Uterus (tissue), 4 donors: ENCODE measurements at places on chromosomes 2 and 18. TPM values are rescaled to one million over a fixed set of nuclear protein-coding genes. Genes with fewer than 3 reads are reported as not detected.

Gene NT5C1B
- total RNA-seq = not detected

Gene FBLN7
- 9.6 TPM for total RNA-seq

DNA sequence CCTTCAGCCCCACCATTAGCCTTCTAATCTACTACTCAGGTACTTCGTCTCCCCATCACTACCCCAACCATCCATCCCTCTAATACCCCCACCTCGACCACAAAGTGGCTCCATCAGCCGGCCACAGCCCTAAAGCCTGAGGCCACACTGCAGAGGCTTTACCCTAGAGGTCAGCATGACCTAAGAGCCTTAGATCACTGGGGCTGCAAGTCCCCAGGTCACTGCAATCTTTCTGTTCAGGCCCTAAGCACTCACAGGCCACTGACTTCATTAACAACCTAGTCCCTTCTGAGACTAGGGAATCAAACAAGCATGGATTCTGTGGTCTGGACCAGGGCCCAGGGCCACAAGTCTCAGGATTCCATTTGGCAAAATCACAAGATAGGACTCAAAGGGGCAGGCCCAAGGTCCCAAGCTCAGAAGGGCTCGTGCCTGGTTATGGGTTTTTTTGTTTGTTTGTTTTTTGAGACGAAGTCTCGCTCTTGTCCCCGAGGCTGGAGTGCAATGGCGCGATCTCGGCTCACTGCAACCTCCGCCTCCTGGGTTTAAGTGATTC, 37.0 kb upstream of the PKDCC start:
- no peak for DNase-seq

DNA sequence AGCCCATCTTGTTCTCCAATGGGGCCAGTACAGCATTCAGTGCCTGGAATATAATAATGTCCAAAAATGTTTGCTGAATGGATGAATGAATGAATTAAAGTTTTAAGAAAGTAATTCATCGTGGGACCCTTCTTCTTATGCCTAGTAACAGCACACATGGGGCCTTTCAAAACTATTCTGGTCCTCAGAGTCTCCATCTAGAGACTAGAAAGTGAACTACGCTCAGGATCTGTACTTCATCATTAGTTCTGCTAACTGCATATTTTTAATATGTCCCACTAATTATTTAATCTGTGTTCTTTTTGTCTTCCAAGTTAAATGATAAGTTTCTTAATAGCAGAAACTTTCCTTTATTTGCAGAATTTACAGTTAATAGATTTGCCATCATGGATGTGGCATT, 172.5 kb downstream of the SMAD2 start:
- DNase-seq = no peak

DNA sequence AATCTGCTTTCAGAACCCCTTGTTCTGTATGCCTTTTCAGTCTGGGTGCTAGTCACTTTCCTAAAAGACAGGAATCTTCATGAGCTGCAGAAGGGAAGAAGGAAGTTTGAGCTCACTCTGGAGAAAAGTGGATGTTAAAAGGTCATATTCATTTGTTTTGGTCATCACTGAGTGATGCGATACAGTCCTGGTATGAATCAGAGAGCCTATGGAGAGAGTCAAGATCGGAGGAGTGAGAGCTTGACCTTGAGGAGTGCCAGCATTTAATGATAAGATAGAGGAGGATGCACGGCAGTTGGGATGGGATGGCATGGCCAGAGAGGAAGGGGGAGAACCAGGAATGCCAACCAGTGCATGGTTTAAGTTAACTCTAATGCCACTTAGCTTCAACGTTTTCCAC, 19.6 kb downstream of the USP39 start:
- no peak for DNase-seq

DNA sequence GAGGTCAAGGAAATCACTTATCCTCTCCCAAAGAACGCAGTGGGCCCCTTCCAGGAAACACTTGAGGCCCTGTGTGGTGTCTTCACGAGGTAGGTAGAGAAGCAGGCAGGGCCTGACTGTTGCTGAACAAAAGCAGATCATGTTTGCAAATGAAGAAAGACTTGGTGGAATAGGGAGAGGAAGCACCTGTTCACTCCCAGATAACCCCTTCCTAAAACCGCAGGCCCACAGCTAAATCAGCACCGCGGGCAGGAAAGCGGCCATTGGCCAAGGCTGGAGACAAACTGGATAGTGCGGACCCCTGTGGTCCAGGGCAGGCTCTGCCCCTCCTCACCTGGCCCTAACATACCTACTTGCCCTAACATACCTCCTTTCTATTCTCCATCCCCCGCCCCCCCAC, 64.9 kb upstream of the KLHL29 start:
- DNase-seq = no peak

GRCh38 chr2:54377901-54378493, 78.1 kb upstream of the SPTBN1 start:
- DNase-seq = no peak
